T1000 (cell line): ENCODE measurements at places on chromosomes 13 and 19.

DNA sequence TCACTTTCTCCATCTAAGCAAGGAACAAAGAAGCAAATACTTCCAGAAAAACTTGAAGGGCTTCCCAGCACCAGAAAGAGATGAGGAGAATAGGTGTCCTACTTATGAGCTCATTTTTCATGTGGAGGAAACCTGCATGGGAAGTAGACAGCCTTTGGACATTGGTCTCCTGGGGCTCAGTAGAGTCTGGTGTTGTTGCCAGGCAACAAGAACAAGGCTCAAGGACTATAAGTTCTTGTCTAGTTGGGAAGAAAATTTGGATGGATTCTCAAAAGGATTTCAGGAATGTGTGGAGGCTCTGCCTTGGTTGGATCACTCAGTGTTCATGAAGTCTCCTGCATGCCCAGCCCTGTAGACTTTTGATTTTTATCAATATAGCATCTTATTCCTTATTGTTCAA lies 84.5 kb downstream of the MBNL2 start:
- no peak for DNase-seq

DNA sequence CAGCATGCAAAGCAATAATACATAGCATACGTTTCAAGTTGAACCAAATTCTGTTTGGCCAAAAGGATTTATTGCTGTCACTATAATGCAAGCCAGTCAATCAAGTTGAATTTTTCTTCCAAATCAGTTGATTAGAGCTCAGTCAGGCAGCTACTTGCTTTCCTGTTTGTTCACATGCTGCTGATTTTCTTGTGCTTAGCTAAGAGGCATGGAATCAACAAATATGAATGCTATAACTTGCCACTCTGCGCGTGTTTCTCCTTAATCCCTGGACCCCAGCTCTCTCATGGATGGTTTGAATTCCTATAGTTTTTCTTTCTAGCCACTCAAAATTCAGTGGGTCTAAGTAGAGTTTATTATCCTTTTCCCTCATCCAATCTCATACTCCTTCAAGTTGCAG lies 311.3 kb downstream of the KLF5 start:
- DNase-seq = no peak

DNA sequence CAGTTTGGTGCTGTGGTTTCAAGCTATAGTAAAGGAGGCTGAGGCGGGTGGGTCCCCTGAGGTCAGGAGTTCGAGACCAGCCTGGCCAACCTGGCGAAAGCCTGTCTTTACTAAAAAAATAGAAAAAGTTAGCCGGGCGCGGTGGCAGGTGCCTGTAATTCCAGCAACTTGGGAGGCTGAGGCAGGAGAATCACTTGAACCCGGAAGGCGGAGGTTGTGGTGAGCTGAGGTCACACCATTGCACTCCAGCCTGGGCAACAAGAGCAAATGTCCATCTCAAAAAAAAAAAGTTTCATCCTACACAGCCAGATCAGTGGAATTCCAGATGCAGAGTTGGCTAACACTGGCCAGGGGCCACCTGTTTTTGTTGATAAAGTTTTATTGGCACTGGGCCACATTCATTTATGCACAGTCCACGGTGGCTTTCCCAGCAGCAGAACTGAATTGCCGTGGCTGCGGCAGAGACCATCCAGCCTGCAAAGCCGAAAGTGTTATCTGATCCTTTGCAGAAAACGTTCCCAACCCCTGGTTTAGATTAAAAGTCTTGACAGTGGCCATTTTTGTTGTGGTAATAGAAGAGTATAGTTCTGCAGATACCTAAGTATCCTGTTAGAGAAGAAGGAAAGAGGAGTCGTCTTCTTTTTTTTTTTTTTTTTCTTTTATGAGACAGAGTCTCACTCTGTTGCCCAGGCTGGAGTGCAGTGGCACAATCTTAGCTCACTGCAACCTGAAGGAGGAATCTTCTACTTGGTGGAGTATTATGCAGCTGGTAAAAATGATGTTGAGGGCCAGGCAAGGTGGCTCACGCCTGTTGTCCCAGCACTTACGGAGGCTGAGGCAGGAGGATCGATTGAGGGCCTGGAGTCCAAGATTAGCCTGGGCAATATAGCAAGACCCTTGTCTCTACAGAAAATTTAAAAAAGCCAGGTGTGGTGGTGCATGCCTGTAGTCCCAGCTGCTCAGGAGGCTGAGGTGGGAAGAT lies 8.7 kb downstream of the NCLN start:
- no peak for DNase-seq

- DNase-seq = peak; percentile 42
Observed at GRCh38 chr13:113786262-113786841, 27.3 kb downstream of the TMEM255B start.

- DNase-seq = peak; percentile 87
Observed at GRCh38 chr19:623974-624373, 9.4 kb downstream of the POLRMT start.

- DNase-seq = no peak
Observed at GRCh38 chr19:45323671-45324081, 1.0 kb upstream of the CKM start.

- DNase-seq = no peak
Observed at GRCh38 chr13:51707461-51707860, 96.5 kb downstream of the DHRS12 start.

DNA sequence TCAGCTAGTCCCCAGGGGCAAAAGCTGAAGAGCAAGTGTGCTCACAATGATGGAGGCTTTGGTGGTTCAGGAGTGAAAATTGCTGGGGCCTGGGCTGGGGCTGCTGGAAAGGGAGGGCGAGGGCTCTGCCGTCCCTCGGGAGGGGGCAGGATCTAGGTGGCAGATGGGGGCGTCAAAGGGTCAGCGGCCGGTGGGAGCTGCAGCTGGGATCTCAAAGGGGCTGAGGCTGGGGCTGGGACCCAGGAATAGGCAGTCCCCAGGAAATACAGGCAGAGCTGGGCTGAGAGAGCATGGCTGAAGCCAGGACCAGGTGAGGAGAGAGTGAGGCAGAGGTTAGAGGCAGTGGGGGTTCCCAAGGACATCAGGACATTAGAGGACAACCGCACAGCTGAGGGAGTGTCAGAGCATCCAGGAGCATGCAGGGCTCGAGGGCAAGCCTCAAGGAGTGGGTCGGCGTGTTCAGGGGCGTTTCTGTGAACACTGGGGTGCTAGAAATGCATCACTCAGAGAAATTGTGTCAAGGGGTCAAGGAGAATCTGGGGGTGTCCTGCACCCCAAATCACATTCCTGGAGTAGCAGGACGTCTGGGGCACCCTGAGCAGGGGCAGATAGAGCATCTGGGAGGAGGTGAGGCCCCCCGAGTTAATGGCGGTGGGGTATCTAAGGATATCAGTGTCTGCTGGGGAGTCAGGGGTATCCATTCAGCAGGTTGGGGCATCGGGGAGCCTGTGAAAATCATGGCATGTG lies 1.2 kb upstream of the SYNE4 start:
- DNase-seq = no peak

DNA sequence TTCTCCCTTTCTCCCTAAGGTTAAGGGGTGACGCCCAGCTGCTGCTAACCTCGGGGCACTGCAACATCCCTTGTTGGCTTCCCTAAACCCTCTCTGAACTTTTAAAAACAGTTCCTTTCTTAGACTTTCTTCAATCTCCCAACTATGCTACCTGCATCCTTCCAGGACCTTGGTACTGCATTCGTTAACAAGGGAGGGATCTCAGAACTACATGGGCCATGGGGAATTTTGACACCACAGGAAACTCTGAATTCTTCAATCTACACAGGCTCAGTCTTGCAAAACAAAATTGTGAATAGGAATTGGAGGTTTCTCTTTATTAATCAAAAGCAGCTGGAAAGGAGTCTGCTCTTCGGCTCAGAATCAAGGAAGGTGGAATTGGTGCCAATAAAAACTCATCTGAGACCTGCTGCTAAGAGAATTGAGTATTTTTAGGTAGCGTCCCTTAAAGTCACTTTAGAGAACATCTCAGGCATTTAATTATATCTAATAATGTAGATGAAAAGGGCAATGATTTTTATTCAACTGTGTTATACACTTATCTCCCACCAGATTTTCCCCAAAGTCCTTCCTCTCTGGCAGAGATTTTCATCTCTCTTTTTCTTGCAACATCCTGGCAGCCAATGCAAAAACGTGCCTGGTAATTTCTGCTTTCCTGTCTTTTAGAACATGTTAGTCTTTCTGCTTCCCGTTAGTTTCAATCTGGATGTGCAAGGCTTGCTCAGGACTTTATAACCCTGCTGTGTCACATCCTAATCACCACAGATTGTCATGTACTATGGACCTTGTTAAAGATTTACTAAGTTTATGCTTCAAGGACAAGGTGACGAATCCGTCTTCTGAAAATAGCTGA lies 69.1 kb upstream of the SLC15A1 start:
- no peak for DNase-seq

DNA sequence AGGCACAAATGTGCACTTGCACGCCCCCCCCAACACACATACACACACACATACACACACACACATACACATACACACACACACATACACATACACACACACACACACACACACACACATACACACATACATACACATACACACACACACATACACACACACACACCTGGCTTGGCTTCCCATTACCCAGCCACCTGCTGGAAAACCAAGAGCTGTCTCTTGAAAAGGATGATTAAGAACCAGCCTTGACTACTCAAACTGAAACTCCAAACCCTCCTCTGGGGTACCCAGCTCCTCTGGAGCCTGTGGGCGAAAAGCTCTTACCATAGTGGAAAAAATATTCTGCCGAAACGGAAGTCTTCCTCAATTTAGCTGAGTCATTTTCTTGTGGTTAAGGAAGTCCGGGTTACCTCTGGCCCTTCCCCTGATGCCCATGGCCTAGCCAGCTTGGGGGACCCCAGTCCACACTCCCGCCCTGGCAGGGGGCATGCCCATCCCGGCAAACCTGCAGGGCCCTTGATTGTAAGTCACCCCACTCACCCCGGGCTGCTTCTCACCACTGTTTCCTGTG lies 21.9 kb downstream of the CEBPA start:
- DNase-seq = no peak

- DNase-seq = no peak
Observed at GRCh38 chr19:17602872-17603510, 47.5 kb downstream of the COLGALT1 start.

GRCh38 chr19:17826508-17827056 lies 5.3 kb upstream of the INSL3 start:
- no peak for DNase-seq

- DNase-seq = no peak
Observed at GRCh38 chr19:14555918-14556661, 15.8 kb downstream of the NDUFB7 start.

DNA sequence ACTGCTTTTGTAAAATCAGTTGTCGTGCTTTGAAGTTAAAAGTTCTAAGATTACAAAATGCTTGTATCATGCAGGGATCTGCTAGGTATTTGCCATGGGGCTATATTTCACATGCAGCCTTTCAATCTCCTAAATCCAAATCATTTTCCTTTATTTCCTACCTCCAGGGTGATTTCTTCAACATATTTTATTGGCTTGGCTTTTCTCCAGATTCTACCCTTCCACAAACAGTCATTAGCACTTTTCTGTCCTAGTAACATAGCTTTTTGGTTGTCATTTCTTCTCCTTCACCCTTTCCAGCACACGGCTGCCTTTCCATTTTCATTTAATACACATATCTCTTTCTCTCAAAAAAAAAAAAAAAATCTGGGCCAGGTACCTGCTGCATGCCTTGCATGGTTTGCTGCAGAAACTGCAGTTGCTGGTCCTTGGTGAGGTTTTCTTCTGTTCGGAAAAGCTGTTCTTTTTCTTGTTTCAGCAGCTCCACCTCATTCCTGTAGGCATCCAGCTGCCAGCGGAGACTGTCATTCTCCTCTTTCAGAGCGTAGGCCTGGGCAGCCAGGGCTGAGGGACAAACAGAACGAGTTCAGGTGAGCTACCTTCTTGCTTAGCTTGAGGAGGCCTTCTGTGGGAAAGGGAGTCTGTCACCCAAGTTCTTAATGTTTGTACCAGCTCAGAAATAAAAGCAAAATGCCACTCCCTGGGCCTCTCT lies 274.7 kb downstream of the DNAJC15 start:
- DNase-seq = no peak

- DNase-seq = peak; percentile 72
Observed at GRCh38 chr19:46951171-46951986, 68.3 kb upstream of the NPAS1 start.

- DNase-seq = no peak
Observed at GRCh38 chr19:12695997-12696365, 450 bp downstream of the FBXW9 start.

DNA sequence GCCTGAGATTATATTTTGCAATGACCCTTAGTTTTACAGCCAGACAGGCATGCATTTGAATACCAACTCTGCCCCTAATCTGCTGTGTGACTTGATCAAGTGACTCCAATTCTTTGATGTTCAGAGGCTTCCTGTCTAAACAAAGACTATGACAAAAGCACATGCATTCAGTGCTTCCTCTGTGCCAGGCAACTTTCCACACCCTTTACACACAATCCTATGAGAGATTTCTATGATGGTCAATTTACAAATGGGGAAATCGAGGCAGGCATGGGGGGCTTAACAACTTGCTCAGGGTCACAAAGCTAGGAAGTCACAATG lies 3.7 kb upstream of the LYPD3 start:
- DNase-seq = no peak

GRCh38 chr19:46787331-46788261 lies 798 bp downstream of the SLC1A5 start:
- DNase-seq = peak; percentile 26

DNA sequence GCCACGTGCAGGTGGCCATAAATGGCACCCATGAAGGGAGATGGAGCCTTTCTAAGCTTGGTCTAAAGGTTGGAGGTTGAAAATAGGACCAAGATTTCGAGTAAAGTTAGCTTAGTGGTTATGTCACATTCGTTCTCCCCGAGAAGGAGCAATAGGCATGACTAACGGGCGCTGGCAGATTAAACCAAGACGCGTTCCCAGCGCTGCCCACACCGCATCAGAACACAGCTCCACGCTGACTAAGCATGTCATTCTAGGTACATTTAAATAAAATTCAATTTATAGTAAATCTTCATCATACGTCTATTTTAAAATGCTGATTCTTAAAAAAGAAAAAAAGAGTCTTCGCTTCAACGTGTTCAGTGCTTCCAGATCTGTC lies 95.0 kb upstream of the IRS2 start:
- no peak for DNase-seq

DNA sequence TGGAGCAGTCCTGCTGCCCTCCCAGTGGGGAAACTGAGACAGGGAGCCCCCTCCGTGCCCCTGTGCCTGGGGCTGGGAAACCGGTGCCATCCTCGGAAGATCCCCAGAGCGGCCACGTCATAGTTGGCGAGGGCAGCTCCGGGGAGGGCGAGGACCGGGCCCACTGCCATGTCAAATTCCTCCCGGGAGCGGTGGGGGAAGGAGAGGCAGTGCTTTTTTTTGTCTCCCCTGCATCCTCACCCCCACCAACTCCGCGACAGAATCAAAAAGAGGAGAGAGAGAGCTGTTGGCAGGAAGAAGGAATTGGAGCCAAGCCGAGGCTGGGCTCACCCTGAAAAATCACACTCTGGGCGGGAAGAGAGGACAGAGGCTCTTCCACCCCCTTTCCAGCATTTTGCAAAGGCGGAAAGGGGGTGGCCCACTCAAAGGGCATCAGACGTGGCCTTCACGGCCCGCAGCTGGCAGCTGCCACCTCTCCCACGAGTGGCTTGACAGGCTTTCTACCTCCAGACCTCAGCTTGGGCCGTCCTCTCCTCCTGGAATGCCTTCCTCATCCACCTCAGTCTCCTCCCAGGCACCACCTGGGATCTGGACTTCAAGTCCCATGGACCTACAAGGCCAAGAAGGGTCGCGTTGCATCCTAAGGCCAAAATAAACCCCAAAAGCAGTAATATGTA lies 19.6 kb upstream of the NFIC start:
- DNase-seq = no peak
